ENCODE measurements at places on chromosomes 6 and 20.

- DNase-seq, result no peak
Observed at GRCh38 chr20:36399147-36399968, 93.2 kb downstream of the DLGAP4 start.

GRCh38 chr20:881783-882144 is 34.4 kb downstream of the ANGPT4 start:
- DNase-seq, result no peak

DNA sequence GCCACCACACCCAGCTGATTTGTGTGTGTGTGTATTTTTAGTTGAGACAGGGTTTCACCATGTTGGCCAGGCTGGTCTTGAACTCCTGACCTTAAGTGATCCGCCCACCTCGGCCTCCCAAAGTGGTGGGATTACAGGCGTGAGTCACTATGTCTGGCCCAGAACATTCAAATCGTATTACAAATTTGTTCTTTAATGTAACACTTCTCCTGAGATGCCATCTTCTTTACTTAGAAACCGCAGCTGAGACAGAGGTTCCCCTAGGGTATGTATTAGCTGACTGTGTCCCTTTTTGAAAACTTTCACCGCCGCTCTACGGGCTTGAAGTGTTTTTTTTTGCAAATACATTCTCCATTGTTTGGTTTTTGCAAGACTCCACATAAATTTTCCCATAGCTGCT is 62.6 kb downstream of the TOX2 start:
- DNase-seq, result no peak

DNA sequence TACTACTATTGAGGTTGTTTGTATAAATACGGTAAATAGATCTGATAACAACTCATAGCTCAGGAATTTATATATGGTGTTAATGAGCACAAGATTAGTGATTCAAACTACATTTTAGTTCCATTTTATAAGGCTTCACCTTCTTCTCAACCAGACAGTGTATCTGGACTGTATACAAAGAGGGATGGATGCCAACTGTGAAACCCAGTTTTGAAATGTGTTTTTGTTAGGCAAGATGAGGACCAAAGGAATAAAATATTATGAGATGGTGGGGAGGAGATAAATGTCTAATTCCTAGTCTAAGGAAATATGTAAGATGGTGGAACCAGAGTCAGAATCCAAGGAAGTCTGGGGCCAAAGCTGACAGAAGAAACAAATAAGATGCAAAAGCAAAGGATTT is 329.0 kb downstream of the GRIK2 start:
- peak; percentile 5 for DNase-seq

DNA sequence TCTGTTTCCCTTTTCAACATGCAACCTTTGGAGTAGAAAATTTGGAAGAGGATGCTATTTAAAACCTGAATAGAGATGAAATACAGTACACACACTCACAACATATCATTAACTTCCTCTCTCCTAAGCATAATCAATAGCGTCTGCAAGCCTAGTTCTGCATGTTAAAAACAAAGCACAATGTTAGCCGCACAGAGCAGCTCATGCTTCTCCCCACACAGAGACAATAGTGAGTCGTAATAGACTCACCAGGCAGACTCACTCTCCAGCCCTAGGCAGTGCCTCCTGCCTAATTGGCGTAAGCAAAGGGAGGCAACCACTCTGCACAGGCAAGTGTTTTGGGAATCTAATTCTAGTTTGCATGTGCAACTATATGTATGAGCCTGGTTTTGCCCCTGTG is 45.8 kb upstream of the ARID1B start:
- no peak for DNase-seq

GRCh38 chr6:110034667-110035036 is 56.5 kb downstream of the GPR6 start:
- DNase-seq, result no peak

DNA sequence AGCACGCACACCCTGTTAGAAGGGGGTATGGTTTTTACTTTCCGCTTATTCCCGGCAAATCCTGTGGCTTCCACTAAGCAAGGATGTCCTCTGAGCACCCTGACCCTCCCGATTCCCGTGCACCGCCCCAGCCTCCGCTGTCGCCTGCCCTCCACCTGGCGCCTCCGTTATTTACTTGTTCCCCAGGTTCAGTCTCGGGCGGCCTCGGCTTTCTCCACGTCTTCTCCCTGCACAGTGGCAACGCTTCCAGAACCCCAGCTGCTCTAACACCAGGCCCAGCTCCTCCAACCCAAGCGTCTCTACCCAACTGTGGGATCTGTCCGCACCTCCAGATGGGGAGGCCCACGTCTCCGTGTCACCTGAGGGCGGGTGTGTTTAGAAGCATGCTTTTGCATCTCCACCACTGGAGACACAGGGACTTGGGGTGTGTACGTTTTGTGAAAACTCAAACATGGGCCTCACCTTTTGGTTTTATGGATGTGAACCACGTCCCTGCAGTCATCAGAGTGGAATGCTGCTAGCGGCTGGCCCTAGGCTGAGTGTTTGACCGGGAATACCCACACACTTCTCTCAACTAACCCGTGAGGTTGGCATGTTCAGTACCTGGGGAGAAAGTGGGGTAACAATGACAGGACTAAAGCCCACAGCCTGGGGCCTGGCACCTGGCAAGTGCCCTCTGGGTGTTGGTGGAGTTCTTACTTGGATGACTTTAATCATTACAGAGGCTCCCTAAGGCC is 79.9 kb downstream of the THBS2 start:
- DNase-seq, result no peak

DNA sequence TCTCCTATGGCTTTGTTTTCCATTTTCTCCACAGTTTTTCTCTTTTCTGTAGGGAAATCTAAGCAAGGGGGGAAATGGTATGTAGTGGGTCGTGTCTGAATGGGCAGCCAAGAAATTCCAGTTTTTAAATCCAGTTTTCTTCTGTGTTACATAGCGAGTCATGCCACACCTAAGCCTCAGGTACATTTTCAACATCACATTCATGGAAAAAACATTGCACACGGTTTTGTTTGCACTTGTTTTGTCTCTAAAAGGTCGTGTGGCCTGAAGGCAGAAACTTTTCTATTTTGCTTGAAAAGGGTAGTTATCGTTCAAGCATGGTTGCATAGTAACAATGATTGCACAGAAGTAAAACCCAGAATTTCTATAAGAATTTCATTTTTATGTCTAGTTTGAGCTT is 70.5 kb downstream of the MOXD1 start:
- DNase-seq, result no peak

- no peak for DNase-seq
Observed at GRCh38 chr6:3712827-3713665, 38.5 kb downstream of the PXDC1 start.
